ENCODE measurements at places on chromosomes 11 and 22.

DNA sequence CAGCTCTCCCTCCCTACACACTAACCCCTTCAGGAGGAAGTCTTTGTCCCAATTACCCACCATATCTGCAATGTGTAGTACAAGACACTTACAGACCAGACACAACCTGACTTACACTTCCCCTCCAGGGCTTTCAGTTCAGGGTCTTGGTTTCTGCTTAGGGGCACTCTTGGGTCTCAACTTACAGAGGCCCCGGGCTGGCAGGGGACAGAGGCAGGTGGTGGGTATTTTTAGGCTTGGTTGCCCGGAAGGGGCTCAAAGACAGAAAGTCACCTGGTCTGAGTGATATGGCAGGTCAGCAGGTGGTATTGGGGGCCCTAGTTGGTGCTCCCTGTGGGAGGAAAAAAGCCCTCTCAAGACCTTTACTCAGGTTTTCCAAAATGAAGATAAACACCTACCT lies 3.4 kb upstream of the TMEM184B start:
- DNase-seq: no peak

DNA sequence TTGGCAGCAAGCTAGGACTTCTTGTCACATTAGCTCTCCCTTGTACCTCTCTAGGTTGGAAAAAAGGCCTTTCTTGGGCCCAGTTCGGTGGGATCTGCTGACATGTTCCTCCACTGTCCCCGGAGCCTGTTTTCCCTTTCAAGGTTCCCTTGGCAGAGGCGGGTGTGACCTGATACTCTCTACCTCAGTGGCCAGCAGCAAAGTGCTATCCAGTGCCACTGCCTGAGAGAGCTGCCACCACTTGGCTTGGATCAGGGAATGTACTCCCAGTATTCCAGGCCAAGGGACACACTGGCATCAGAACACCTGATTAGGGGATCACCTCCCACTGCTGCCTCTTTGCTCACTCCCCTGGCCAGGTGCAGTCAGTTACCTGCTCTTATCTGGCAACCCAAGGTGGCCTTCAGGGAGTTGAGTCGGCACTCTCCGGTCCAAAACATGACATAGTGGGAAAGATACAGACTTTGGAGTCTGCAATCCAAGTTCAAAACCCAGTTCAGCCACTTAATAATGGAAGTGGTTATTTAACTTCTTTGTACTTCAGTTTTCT lies 17.8 kb upstream of the NAV2 start:
- no peak for DNase-seq

DNA sequence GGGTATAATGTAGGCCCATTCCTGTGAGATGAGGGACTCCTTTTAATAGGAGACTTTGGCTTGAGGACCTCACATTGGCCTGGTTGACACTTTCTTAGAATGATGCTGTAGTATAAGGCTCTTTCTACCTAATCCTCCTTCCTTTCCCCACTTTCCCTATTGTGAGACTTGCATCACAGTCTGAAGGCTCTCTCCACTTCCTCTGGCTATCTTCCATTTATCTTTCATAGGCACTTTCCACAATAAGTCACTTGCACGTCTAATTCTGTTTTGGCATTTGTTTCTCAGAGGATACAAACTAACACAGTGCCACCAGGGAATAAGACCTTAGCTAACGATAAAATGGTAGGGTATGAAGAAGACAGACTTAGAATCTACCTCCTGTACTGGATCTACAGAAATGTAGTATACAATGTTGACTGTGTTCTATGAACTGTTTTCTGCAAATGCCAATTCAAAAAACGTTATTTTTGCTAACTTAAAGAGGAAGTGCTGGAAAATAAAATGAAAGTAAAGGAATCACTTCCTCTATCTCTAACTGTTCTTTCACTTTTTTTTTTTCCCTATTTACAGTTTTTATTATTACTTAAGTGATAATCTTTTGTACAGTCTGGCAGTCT lies 17.9 kb upstream of the PDE3B start:
- DNase-seq: no peak

GRCh38 chr11:86115542-86116385 lies 46.9 kb upstream of the PICALM start:
- peak; percentile 52 for DNase-seq

Measured in ELR (cell line).